Stimulated activated CD8-positive, alpha-beta memory T cell treated with anti-CD3 and anti-CD28 coated beads, Interleukin-2, amount 100 ng/mL, for 1 hour (primary cell): ENCODE measurements at places on chromosomes 7 and 10.

DNA sequence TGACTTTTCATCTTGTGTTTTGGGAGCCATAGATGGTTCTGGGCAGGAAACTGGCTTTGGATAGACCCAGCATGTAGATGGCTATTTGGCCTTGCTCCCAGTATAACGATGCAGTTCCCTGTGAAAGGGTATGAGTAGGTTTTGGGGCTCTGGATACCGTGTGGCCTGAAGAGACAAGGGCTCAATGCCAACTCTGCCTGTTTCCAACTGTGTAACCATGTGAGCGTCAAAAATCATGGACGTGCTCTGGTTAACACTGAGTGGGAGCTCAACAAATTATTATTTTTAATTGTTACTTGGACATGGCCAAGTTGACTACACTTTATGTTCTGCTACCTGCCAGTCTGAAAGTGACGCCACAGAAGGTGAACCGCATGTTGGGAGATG, 41.8 kb downstream of the EGFR start:
- DNase-seq = no peak

DNA sequence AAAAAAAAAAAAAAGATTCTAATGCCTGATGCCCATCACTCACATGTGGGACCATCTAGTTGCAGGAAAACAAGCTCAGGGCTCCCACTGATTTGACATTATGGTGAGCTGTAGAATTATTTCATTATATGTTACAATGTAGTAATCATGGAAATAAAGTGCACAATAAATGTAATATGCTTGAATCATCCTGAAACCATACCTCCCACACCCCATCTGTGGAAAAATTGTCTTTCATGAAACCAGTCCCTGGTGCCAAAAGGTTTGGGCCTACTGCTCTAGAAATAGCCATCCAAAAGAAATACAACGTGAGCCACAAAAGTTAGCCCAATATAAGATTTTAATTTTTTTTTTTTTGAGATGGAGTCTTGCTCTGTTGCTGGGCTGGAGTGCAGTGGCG, 265.1 kb downstream of the PRPF18 start:
- DNase-seq = no peak

DNA sequence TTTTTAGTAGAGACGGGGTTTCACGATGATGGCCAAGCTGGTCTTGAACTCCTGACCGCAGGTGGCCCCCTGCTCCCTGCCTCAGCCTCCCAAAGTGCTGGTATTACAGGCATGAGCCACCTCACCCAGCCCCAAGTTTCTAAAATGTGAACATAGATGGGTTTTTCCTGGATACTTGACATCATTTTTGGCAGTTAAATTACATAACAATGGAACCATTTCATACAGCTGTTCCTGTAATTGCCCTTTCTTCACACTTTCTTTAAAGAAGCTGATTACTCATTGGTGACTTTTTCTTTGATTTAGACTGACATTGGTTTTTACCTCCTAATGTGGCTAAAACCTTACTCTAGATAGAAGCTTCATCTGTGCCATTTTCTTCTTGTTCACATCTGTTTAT, 5.9 kb downstream of the ZKSCAN1 start:
- DNase-seq = no peak

DNA sequence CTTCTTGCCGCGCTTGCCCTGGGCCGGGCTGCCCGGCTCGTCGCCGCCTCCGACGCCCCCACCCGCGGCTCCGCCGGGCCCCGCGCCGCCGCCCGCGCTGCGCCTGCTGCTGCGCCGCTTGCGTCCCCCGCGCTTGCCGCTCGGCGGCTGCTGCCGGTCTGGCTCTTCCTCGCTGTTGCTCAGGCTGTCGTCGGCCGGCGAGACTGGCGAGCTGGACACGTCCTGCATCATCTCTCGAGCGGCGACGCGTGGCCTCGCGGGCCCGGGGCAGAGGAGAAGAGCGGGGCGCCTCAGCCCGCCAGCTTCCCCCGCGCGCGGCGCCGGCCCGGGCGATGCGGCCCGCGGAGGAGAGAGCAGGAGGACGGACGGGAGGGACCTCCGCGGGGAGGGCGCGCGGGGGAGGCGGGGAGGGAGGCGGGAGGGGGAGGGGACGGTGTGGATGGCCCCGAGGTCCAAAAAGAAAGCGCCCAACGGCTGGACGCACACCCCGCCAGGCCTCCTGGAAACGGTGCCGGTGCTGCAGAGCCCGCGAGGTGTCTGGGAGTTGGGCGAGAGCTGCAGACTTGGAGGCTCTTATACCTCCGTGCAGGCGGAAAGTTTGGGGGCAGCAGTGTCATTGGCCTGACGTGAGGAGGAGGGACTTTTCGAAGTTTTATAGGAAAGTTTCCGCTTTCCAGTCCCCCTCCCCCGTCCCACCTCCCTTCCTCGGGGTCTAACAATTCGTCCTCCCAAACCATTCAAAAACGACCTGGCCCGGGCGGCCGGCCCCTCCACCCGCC, at the start of gene TWIST1:
Gene TWIST1, minus strand, starts transcription at position 546 of the 779 bp plus-strand sequence. Its CDS starts 315 bp downstream, at position 231.
- no peak for DNase-seq

- no peak for DNase-seq
Measured at GRCh38 chr7:113379746-113380145, 261.4 kb upstream of the SMIM30 start.

GRCh38 chr10:116055252-116055916, 217.6 kb downstream of the GFRA1 start:
- no peak for DNase-seq

DNA sequence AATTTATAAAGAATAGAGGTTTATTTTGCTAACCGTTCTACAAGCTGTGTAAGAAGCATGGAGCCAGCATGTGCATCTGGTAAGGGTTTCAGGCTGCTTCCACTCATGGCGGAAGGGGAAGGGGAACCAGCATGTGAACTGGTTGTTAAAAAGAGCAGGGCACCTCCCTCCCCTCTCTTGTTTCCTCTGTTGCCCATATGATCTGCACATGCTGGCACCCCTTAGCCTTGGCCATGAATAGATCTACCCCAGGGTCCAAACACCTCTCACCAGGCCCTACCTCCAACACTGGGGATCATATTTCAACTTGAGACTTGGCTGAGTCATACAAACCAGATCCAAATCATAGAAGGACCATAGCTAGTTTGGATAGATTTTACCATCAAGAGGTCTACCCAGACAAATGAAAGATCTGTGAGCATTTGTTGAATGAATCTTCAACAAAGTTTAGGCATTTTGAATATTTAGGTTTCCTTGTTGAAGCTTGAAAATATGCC, 36.0 kb upstream of the NRP1 start:
- no peak for DNase-seq

DNA sequence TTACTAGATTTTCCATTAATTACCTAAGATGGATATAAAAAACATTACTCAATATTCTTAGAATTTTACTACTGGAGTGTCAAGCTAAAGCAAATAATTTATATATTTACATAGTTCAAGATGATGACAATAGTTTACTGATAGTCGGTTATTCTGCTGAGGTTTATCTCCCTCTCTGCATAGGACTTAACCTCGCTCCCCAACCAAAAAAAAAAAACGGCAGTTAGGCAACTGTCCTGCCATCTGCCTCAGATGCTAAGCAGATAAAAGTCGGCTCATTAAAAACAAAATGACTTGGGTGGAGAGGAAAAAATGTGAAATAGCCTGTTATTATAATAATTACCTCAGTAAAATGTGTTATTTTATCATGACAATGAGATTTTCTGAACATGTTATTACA, 14.0 kb upstream of the ITGB8 start:
- no peak for DNase-seq

- DNase-seq = no peak
Measured at GRCh38 chr7:2404714-2405119, 1.3 kb downstream of the CHST12 start.

DNA sequence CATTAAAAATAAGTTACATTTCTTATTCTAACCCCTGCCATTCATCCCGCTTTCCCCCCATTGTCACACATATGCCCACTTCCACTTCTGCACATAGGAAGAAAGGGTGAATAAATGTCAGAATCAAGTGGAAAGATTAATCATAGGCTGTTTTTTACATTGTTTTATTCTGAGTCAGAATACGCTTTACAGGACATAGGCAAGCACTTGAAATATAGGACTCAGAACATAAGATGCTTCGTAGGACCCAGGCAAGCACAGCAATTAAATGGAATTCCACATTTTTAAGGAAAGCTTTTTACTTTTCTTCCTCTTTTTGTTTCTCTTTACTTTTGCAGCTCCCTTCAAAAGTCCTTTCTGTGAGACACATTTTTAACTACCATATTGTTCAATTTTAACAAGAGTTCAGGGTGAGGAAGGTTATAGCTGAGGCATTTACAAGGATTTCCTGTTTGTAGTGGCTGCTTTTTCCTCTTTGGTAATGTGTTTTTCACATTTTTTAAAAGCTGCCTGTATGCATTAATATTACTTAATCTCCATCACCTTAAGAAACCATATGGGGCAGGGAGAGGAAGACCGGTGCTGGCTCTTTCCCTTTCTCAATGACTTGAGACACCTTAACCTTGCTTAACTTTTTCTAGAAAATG, 130.0 kb downstream of the TES start:
- DNase-seq = no peak

DNA sequence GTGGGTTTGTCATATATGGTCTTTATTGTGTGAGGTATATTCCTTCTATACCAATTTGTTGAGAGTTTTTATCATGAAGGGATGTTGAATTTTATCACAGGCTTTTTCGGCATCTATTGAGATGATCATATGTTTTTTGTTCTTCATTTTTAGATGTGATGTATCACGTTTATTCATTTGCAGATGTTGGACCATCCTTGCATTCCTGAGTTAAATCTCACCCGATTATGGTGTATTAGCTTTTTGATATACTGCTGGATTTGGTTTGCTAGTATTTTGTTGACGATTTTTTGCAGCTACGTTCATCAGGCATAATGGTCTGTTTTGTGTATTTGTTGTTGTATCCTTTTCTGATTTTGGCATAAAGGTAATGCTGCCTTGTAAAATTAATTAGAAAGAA, 311.0 kb downstream of the PTEN start:
- no peak for DNase-seq

DNA sequence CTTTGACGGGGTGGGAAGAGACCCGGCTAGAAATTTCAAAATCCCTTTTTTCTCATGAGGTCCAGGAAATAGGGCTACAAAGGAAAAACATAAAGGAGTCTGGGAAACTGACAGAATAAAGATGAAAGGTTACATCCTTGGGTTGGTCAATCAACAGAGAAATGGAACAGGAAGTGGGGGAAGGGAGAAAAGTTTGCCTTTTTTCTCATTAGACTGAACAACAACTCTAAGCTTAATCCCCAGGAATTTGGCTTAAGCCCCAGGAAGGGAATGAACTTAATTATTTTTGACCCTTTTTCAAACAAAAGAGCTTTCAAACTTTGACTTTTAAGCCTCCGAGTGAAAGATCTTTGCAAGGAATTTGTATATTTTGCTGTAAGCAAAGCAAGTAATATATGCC, 32.7 kb downstream of the LGI1 start:
- DNase-seq = no peak

DNA sequence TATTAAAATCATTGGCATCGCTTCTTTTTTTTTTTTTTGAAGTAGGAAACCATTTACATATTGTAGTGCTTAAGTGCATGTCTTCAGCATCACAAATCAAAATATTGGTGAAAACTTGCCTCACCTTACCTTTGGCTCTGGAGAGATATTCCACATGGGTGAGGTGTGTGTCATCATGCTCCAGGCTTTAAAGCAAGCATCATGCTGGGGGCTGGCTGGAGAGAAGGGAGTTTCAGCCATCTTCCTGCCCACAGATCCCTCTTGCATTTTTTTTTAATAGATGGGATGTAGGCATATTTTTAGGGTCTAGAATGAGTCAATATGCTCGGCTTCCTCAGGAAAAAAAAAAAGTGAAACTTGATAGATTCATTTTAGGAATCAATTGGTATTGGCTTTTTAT, 2.3 kb upstream of the INSYN2A start:
- no peak for DNase-seq

- no peak for DNase-seq
Measured at GRCh38 chr10:8581521-8582225, 527.2 kb downstream of the GATA3 start.

- no peak for DNase-seq
Measured at GRCh38 chr10:77016855-77017254, 620.8 kb downstream of the KCNMA1 start.

GRCh38 chr10:21724020-21724589, 190.1 kb downstream of the MLLT10 start:
- DNase-seq = no peak

DNA sequence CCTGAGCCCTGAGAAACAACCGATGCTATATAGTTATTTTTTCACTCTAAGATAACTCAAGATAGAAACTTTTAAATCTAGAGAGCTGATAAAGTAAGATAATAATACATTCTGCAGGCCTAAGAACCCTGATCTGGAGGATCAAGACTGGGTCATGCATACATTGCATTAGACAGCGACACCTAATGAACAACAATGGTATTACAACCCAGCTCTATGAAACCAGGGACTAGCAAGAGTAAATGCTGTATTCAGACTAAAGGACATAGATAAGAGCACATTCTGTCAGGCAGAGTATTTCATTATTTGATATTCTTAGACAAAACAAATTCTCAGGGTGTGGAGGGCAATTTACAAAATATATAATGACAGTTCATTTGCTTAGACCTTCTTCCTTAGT, 148.6 kb downstream of the GRK5 start:
- DNase-seq = no peak

- DNase-seq = no peak
Measured at GRCh38 chr10:34854147-34854601, 39.1 kb upstream of the PARD3 start.

DNA sequence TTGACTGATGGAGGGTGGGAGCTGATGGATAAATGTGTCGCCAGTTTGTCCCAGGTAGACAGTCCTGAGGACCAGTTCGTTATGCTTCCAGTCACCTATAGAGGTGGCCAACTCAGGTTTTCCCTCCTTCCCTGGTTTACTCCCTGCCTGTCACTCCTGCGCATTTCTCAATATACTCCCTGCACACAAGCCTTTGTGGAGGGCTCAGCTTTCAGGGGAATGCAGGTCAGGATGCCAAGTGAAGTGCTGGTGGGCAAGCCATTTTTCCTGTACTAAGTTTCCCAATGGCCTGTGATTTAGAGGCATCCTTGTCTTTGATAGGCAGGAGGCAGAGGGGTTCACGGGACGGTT, 473.5 kb upstream of the ZMIZ1 start:
- DNase-seq = no peak

GRCh38 chr7:98217623-98218582, 6.7 kb downstream of the BHLHA15 start:
- no peak for DNase-seq

GRCh38 chr10:91006001-91006751, 85.3 kb upstream of the ANKRD1 start:
- DNase-seq = peak; percentile 49

- no peak for DNase-seq
Measured at GRCh38 chr7:105636982-105637381, 55.7 kb upstream of the EFCAB10 start.

- DNase-seq = no peak
Measured at GRCh38 chr7:95933618-95934017, 161.3 kb downstream of the DYNC1I1 start.

DNA sequence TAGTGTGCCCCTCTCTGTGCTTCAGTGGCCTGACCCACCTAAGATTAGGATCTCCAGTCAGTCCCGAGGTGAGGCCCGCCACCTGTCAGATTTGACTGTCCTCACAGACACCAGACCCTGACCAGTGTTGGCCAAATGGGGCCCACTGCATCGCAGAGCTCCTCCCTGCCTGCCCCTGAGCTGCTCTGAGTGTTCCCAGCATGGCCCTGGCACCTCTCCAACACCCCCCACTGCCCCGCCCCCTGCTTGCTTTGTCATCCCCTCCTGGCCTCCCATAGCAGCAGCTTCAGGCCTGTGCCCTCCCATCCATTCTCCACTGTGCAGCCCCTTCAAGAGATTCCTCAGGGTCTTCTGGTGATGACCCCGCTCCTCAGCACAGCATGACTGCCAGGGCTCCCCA, 67.6 kb downstream of the C10orf120 start:
- DNase-seq = no peak

GRCh38 chr7:73973091-73973490, 54.9 kb upstream of the ELN start:
- no peak for DNase-seq
